ENCODE measurements at places on chromosomes 5 and 9. TPM values are rescaled to one million over a fixed set of nuclear protein-coding genes. Genes with fewer than 3 reads are reported as not detected.

Gene ARL10
- total RNA-seq = 25.1 TPM

Gene CDKN2A
- total RNA-seq = 0.82 TPM

Gene PCDHGA5
- total RNA-seq = 10.6 TPM

Gene ASPN
- total RNA-seq = 81.0 TPM

Gene MCC
- total RNA-seq = 127 TPM

Gene SHLD3
- 10.0 TPM for total RNA-seq

Gene LCN6
- not detected for total RNA-seq

Gene CDX1
- total RNA-seq = not detected

Gene SELENOP
- 304 TPM for total RNA-seq

Gene BTNL3
- not detected for total RNA-seq

Gene PCDHB2
- total RNA-seq = 8.3 TPM
